Stimulated activated CD8-positive, alpha-beta memory T cell treated with anti-CD3 and anti-CD28 coated beads, Interleukin-7, amount 100 ng/mL, for 4 hours (primary cell): ENCODE measurements at places on chromosomes 13 and 19.

DNA sequence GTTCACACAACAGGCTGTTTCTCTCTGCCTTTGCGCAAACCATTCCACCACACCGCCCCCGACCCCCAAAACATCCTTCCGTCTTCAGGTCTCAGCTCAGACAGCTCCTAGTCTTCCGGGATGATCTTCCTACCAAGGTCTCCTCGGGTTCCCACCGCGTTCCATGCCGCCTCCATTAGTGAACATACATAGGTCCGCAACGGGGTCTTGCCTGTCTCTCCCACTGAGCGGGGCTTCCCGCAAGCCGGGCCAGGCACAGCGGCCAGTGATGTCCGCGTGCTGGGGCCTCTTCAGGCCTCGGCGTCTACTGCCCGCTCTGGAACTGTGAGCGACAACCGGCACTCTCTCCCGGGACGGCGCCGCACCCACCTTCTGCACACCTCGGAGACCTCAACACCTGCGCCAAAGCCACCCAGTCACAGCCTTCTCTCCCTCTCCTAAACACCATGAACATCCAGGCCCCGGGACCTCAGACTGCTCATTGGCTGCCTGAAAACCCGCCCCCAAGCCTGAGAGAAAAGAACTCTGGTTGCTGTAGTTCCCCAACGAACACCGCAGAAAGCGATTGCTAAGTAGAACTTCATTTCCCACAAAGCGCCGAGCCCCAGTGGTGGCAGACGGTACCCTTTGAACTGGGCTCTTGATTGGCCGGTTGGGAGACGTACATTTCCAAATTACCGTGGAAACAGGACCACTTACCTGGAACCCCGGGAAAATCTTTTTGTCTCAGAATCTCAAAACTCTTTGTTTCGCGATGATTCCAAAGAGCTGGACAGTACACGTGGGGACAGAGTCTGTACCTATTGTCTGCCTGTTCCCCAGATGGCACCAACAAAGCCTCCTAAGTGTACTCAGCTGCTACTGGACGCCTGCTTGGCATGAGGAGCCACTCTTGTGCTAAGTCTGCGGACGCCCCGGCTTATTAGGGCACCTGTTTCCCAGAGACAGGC, 9.5 kb downstream of the DYRK1B start:
- DNase-seq = peak; percentile 73

- no peak for DNase-seq
These were observed 34.4 kb upstream of the MIR17HG start for GRCh38 chr13:91313103-91313502.

DNA sequence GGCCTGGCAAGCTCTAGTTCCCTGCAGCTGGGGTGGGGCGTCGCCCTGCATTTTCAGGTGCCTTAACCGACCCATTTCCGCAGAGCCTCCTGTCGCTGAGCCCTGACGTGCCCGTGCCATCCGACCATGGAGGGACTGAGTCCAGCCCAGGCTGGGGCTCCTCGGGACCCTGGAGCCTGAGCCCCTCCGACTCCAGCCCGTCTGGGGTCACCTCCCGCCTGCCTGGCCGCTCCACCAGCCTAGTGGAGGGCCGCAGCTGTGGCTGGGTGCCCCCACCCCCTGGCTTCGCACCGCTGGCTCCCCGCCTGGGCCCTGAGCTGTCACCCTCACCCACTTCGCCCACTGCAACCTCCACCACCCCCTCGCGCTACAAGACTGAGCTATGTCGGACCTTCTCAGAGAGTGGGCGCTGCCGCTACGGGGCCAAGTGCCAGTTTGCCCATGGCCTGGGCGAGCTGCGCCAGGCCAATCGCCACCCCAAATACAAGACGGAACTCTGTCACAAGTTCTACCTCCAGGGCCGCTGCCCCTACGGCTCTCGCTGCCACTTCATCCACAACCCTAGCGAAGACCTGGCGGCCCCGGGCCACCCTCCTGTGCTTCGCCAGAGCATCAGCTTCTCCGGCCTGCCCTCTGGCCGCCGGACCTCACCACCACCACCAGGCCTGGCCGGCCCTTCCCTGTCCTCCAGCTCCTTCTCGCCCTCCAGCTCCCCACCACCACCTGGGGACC, 1.2 kb downstream of the ZFP36 start:
- DNase-seq = no peak

- no peak for DNase-seq
These were observed 350.2 kb downstream of the IRS2 start for GRCh38 chr13:109436055-109436622.

- no peak for DNase-seq
These were observed 19.9 kb upstream of the CACTIN start for GRCh38 chr19:3646336-3647092.

- no peak for DNase-seq
These were observed 101.1 kb downstream of the EDNRB start for GRCh38 chr13:77817521-77817920.

DNA sequence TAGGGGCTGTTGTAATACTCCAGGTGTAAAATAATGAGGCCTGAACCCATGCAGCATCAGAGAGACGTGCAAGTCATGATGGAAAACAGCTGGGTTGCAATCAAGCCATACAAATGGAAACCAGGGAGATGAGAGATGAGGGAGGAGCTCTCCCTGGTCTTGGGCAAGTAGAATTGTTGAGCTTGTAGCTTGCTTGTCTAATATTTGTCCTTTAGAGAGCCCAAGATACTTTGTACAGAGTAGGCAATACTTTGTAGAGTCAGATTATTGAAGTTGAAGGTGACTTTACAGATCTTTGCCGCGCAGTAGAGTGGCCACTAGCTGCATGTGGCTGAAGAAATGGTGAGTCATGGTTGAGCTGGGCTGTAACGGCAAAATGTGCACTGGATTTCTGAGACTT, 8.3 kb downstream of the ATP8A2 start:
- no peak for DNase-seq

DNA sequence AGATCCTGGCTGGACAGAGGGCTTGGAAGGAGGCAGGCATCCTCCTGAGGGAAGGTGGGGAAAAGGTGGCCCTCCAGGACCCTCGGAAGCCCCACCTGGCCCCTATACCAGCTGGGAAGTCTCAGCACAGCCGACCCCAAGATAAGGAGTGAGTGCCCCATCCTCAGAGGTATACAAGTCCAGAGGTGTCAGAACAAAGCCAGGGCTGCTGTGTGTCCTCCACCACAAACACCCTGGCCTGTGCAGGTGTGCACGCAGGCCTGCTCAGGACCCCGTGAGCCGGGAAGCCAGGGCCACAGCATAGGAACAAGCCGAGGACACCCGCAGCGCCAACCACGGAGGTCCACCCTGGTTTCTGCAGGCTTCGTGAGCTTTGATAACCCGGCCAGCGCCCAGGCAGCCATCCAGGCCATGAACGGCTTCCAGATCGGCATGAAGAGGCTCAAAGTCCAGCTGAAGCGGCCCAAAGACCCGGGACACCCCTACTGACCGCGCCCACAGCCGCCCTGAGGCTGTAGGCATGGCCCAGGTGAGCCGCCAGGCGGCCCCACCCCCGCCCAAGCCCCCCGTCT, 68.6 kb downstream of the CELF5 start:
- no peak for DNase-seq

- DNase-seq = no peak
These were observed 112.4 kb downstream of the SIPA1L3 start for GRCh38 chr19:38019396-38019724.

DNA sequence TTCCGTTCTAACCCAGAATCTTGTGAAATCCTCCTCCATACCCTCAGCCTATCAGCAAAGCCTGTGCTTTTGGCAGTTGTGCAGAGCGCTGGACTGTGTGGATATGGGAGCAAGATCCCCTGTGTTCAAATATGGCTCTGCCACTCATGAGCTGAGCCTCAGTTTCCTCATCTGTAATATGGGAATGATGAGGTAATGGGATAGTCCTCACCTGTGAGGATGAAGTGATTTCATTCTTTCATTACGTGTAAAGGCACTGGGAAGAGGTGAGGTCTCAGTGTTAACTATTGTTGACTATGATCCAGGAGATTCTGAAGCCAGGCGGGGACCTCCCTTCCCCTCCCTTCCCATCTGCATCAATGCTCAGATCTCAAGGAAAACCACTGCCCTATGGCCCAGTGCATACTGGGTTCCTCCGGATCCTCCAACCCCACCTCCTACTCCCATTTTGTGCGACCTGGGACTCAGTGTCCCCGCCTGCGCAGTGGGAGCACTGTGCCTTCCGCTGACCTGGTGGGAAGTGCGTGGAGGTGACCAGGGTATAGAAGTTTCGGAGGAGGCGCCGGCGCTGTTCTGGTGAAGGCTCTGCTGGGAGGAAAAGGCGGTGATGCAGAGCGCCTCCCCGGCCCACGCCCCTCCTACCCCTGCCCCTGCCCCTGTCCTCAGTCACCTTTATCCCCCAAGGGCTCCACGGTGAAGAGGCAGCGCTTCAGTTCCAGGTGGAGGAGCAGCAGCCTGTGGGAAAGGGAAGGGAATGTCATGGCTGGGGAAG, 5.0 kb downstream of the FUZ start:
- no peak for DNase-seq

DNA sequence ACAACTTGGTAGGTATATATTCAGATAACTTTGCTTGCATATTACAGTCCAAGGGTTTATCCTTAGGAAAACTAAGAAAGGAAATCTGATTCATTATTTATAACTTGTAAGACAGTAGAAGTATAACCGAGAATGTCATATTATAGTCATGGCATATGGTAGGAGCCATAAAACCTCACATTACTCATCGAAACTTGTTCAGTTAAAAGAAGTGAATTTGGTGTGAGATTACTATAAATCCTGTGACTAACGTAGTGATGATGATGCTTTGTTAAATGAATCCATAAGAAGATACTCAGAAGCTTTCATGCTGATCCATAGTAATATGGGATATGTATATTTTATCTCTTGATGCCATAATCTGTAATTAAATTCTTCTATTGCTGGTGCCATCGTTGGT, 57.3 kb downstream of the MTUS2 start:
- no peak for DNase-seq

GRCh38 chr19:27714857-27715256, 1498.1 kb downstream of the UQCRFS1 start:
- DNase-seq = no peak

GRCh38 chr19:3514930-3515329, 8.8 kb downstream of the FZR1 start:
- no peak for DNase-seq

- DNase-seq = no peak
These were observed 357.8 kb downstream of the DCT start for GRCh38 chr13:94121686-94122085.

DNA sequence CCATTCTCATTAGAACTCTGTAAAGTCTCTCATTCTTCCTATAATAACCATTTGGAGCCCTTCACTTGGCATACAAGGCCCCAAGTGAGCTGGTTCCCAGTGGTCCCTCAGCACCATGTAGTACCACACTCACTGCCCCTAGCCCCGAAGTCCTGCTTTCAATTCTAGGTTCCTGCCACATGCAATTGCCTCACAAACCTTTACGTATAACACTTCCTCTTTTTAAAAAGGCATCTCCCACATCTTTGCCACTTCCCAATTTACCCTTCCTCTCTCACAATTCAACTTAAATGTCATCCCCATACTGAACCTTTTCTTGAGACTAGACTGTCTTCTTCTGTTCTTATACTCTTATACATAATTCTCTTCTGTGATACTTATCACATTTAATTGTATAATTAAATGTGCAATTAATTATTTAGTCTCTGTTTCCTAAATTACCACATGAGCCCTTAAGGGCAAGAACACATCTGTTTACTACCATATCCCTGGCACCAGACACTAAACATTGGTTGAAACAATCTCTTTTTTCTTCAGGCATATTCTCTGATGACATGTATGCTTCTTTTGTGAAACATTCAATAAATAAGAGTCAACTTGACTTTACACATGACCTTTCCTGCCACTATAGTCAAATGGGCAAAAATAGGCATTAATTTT, 304.0 kb downstream of the SPRY2 start:
- DNase-seq = no peak

GRCh38 chr19:36245210-36246005, 30.5 kb downstream of the ZNF146 start:
- no peak for DNase-seq

GRCh38 chr19:5963855-5964254, 14.1 kb downstream of the RANBP3 start:
- DNase-seq = no peak

GRCh38 chr19:16042533-16043085, 33.7 kb upstream of the TPM4 start:
- DNase-seq = no peak

GRCh38 chr13:114286808-114287207, 5.4 kb downstream of the UPF3A start:
- DNase-seq = no peak

DNA sequence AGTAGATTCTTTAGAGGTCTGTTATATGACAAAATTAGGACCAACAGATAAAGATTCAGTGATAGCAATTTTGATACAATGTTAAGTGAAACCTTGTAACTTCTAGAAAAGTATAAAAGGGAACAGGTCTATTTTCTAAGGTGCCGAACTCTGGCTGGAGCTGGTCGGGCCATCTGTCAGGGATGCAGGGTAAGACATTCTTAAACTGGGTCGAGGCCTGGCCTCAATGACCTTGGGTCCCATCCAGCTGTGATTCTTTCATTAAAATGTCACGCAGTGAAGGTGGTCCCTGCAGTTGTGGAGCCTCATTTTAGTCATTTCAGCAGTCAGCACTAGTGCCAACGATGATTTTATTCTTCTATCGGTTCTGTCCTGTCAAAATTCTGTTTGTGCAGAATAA, 271.9 kb upstream of the SPRY2 start:
- DNase-seq = no peak

GRCh38 chr13:48113756-48114130, 18.8 kb upstream of the MED4 start:
- no peak for DNase-seq

- no peak for DNase-seq
These were observed 210.9 kb downstream of the FGF14 start for GRCh38 chr13:102190930-102191329.

- no peak for DNase-seq
These were observed 1156.5 kb downstream of the OLFM4 start for GRCh38 chr13:54185101-54185500.

DNA sequence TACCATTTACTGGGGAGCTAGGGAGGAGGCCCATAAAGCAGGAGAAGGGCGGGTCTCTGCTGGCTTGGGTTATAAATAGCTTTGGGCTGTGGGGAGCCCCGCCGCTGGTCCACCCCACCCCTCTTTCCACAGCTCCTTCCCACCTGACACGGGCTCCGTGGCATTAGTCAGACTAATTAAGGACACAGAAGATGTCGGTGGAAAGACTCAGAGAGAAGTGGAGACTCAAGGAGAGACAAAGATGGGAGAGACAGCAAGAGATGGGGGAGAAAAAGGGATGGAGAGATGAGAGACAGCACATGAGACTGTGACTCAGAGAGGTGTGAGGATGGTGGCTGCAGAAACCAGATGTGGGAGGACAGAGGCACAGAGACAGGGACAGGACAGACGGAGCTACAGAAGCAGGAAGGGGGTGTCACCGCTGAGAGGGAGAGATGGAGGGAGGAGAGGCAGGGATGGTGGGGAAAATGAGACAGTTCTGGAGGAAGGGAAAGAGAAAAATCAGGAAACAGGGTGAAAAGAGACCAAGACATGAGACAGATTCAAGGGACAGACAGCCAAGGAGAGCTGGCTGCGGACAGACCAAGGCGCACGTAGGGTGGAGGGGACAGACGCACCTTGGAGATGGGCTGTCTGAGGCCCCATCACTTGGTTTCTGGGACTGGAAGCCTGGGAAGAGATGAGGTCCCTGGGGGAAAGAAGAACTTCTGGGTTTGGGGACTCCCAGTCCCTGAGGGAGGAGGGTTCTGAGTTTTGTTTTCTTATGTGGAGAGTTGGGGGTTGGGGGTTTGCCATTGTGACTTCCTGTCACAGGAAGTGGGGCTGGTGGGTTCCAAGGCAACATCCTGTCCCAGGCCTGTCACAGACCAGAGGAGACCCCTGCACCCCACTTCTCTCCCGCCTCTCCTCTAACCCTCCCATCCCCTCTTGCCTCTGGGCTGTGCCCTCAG, 4.1 kb downstream of the ARHGEF1 start:
- DNase-seq = peak; percentile 52
